ENCODE measurements at places on chromosomes 3 and 15.

- DNase-seq = no peak
Observed at GRCh38 chr3:17238023-17238422, 353.3 kb downstream of the PLCL2 start.

- DNase-seq = no peak
Observed at GRCh38 chr15:82051664-82052063, 5.8 kb upstream of the MEX3B start.

- no peak for DNase-seq
Observed at GRCh38 chr15:67107014-67107812, 41.8 kb downstream of the SMAD3 start.

DNA sequence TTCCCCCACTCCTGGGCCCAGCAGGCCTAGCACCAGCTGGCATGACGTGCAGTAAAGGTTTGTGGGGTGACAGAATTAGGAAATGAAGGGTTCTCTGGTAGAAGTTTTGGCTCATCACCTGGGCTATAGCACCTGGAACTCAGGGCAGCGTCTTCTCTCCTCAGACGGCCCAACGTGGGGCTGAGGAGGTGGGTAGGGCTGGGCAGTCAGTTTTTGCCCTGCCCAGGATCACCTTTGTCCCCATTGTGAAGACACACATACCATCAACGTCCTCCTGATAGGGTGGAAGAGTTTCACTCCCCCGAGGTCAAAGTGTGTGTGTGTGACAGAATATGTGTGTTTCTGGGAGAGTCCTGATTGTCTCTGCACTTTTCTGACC is 12.1 kb downstream of the KBTBD13 start:
- no peak for DNase-seq

- no peak for DNase-seq
Observed at GRCh38 chr3:14460342-14461005, 58.1 kb downstream of the SLC6A6 start.

GRCh38 chr3:104396974-104397669 is 969.6 kb upstream of the ALCAM start:
- no peak for DNase-seq

GRCh38 chr3:148863297-148863696 is 1.8 kb upstream of the CPA3 start:
- no peak for DNase-seq

DNA sequence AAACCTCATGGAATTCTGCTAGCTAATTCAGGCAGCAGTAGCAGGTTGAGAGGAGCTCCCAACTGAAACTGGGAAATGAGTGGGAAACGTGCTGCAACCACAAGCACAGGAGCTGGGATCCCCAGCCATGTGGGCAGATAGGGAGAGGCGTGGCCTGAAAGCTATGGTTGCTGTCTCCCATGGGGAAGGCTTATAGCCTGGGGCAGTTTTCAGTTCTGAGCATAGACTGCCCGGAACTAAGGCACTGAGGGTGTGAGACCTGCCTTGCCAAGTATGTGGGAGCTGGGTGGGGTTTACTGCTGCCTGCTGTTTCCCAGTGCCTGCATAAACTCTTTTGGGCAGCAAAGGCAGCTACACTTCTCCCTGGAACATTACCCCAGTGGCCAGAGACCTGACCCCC is 229.5 kb downstream of the TUSC7 start:
- no peak for DNase-seq

DNA sequence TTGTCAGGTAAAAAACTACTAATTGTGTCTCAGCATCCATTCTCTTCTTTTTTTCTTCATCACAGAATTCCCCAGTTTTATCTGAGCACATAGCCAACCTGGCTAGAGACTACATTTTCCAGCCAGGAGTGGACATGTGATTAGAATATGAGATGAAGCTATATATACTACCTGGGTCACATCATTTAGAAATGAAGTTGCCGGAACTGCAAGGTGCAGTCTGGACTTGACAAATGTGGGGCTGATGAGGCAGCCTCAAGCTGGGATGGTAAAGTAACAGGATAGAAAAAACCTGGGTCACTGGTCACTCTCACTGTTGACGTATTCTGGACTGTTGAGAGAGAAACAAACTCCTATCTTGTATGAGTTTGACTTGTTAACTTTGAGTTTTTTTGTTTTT is 99.6 kb downstream of the STRIT1 start:
- DNase-seq = no peak

DNA sequence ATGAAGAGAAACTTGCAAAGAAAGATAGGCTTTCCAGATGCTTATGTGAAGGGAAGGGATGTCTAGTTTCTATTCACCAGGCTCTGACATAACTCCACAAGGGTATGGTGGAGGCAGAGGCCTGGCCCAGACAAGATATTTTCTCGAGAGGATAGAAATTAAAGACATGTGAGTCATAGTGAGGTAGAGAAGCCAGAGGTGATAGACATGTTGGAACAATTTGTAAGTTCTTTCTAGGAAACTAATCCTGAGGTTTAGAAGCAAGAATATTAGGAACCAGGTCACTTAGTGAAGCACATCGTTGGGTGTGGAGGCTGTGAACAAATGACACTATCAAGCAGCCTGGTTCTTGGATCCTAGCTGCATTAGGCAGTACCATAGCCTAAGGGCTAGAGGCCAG is 176.9 kb downstream of the BBX start:
- no peak for DNase-seq

DNA sequence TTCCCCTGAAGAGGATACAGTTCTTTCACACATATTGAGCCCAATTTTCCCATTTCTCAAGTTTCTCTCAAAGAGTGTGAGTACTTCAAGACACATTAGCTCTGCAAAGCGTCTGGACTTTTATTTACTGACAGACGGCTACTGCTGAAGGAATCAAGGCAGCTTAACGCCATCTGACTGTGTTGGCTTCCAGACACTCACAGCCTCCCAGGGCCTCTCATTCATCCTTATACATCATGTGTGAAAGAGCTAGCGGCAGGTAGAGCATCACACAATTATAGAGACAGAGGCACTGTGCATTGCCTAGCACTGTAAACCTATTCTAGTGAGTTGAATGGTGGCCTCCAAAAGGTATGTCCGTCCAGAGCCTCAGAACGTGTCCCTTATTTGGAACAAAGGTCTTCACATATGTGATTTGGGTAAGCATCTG is 284.1 kb upstream of the STT3B start:
- DNase-seq = no peak

- DNase-seq = no peak
Observed at GRCh38 chr3:124281453-124282316, 289.8 kb upstream of the ROPN1 start.

DNA sequence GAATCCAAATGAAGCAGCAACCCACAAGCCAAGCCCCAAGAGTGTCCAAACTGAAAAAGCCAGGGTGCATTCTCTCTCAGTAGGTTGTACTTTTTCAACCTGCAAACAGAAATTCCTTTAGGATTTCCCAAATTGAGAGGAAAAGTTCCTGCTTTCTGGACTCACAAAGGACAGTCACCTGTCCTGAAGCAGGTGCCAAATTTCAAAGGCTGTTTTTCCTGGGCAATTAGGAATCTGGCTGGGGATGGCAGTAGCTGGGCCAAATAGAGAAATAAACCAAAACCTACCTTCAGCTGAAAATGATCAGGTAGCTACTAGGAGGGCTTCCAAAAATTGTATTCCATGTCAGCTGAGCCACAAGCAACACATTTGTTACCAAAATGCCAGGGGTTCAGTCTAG is 83.1 kb upstream of the TP63 start:
- no peak for DNase-seq

- DNase-seq = no peak
Observed at GRCh38 chr15:38461066-38461833, 7.3 kb downstream of the FAM98B start.

Data from CD4-positive, alpha-beta T cell (primary cell).